ENCODE measurements at places on chromosomes 4 and X.
A peak's percentile ranks its signal among the peaks of the same experiment; 100 is the strongest.

DNA sequence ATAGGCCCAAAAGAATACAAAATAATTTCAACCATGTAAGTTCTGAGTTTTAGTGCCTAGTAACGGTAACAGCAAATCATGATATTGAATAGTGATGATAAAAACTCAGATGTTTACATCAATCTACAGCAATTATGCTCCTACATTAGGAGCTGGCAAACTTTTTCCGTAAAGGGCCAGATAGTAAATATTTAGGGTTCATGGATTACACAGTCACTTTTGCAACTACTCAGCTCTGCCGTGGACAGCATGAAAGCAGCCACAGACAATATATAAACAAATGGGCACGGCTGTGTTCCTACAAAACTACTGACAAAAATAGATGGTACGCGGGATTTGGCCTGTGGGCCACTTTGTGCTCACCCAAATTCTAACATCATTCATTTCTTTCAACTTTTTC lies 167.8 kb upstream of the NAP1L5 start:
- DNase-seq = no peak

DNA sequence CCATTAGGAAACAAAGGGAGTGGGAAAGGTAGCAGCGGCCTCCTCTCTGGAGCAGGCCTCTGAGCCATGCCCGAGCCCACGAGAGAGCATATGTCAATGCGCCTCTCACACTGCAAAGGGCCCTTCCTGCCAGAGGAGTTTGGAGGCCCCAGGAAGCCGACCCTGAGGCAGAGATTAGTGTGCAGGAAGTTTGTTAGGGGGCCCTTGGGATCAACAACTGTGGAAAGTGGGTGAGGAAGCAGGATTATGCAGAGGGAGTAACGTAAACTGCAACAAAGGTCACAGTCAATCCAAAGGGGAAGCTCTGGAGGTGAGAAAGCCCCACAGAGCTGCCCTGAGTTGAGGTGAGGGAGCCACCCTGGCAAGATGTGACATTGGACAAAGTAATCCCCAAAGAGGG lies 17.4 kb downstream of the RTL5 start:
- DNase-seq = no peak

DNA sequence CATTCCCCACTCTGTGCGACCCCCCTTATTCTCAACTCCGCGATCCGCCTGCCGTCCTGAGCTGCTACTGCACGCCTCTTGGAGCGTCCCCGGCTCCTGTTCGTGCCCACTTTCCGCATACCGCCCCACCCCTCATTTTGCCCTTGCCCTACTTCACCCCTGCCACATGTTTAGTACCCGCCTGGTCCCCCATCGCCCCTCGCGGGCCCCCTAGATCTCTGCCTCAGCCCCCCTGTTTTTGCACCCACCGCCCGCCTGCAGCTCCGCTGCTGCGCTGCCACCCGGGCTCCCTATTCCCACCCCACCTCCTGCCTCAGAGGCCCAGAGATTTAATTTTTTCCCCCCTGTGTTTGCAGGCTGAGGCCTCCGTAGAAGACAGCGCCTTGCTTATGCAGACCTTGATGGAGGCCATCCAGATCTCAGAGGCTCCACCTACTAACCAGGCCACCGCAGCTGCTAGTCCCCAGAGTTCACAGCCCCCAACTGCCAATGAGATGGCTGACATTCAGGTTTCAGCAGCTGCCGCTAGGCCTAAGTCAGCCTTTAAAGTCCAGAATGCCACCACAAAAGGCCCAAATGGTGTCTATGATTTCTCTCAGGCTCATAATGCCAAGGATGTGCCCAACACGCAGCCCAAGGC lies 1.4 kb downstream of the MAGED1 start:
- peak; percentile 65 for DNase-seq

- DNase-seq = no peak
Observed at GRCh38 chr4:156190615-156191014, 236.9 kb upstream of the CTSO start.

GRCh38 chrX:122187069-122187713 lies 996.9 kb upstream of the GRIA3 start:
- no peak for DNase-seq

- no peak for DNase-seq
Observed at GRCh38 chrX:130098210-130098552, 12.1 kb downstream of the ELF4 start.

- DNase-seq = no peak
Observed at GRCh38 chrX:32443841-32444240, 767.5 kb downstream of the DMD start.

Measured in body of pancreas (tissue), 4 donors.